M059J (cell line): ENCODE measurements at places on chromosomes 1 and 21. TPM values are rescaled to one million over a fixed set of nuclear protein-coding genes. Genes with fewer than 3 reads are reported as not detected.

The H3-3A gene
- 343 and 398 TPM in 2 replicates for total RNA-seq

The TIPRL gene
- total RNA-seq: 41.7 and 65.9 TPM in 2 replicates

The HSD11B1 gene
- total RNA-seq: 1.9 and 4.3 TPM in 2 replicates

The ICOSLG gene
- total RNA-seq: 0.10 TPM in 1 of 2 replicates, not detected in the other

The FCRL1 gene
- total RNA-seq: not detected in 2 replicates

The RYR2 gene
- total RNA-seq: 0.07 and 0.27 TPM in 2 replicates

The SUSD4 gene
- total RNA-seq: 2.2 and 4.6 TPM in 2 replicates

The CIART gene
- 11.4 and 22.2 TPM in 2 replicates for total RNA-seq

The GOLT1A gene
- total RNA-seq: 0.84 and 2.2 TPM in 2 replicates

The SPATA1 gene
- total RNA-seq: 0.30 TPM in 1 of 2 replicates, not detected in the other

The PRAMEF26 gene
- not detected in 2 replicates for total RNA-seq

The RAB25 gene
- not detected in 2 replicates for total RNA-seq

The SEC16B gene
- total RNA-seq: 0.79 and 1.2 TPM in 2 replicates

The RPL11 gene
- 897 and 1,213 TPM in 2 replicates for total RNA-seq

The PIK3CD gene
- total RNA-seq: 5.4 and 8.5 TPM in 2 replicates

The USH2A gene
- not detected in 2 replicates for total RNA-seq

The CD1B gene
- not detected in 2 replicates for total RNA-seq

The VANGL2 gene
- total RNA-seq: 0.27 and 0.34 TPM in 2 replicates

The ZNF695 gene
- total RNA-seq: 2.5 and 8.9 TPM in 2 replicates

The MAEL gene
- total RNA-seq: 0.20 and 0.52 TPM in 2 replicates
